ENCODE measurements at places on chromosomes 5 and 9.

GRCh38 chr9:135907006-135907430 lies 328 bp downstream of the CAMSAP1 start:
- DNase-seq: no peak

GRCh38 chr5:34831303-34831702 lies 7.7 kb upstream of the TTC23L start:
- no peak for DNase-seq

DNA sequence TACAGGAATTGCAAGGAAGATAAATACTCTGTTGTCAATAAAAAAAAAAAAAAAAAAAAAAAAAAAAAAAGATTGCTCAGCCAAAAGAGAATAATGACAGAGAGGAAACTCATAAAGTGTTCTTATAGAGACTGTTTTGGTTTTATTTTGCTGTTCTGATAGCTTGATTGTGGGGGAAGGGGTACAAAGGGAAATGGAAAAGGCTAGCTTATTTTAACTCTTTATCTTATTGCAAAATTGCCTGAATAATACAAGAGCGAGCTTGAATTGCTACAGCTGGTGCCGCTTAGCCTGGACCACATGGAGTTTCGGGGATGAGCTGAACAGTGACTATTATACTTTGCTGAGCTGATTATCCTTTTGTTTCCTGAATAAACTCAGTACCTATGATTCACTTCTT lies 31.0 kb upstream of the SHISAL2B start:
- DNase-seq: no peak

- no peak for DNase-seq
These were observed 90.5 kb upstream of the TRIM32 start for GRCh38 chr9:116596646-116597045.

DNA sequence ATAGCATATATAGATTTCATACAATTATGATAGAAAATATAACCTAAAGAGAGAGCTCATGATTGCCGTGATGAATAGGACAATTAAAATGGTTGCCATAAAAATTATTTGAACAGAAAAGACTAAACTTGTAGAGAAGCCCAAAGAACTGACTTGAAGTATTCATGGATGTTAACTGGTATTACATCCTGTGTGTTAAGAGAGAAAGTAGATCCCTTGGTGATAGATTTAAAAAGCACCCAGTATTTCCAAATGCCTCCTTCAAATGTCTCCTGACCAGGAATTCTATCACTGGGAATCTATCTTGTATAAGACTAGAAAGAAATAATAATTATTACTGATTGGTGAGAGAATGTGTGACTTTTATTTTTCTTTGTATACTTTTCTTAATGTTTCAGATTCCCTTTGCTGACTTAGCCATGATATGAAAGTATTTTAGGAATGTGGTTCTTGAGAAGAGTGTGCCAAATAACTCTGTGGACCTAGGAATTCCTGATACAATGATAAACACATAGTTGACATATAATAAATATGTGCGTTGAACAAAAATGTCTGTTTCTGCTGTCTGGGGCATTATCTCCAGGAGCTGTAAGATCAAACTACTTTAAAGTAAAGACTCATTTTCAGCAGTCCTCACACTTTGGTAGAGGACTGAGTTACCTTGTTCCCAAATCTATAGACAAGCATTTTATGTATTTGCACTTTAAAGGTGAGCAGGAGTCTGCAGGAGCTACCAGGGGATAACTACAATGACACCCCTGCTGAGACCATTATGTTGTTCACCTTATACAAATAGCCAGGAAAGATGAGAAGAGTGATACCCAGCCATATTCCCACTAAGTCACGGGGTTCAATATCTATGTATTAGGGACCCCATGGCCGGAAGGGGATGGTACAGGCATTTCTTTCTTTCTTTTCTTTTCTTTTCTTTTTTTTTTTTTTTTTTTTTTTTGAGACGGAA lies 211.1 kb upstream of the TLE4 start:
- no peak for DNase-seq

GRCh38 chr9:91310037-91310436 lies 51.7 kb downstream of the AUH start:
- no peak for DNase-seq
